ENCODE measurements at places on chromosomes 12 and 14.

DNA sequence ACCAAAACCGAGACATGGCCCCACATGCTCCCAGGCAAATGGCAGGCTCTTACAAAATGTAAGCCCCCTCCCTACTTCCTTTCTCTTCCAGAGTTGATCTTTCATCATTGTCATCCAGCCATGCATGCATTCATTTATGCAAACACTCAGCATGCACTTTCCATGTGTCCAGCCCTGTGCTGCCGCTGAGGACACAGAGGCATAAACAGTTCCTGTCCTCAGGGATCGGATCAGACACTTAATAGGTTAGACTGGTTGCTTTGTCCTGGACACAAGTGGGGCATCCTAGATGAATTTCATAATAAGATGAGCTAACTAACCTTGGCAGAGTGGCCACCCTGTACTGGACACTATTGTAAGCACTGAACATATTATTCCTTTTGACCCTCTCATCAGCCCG lies 23.1 kb downstream of the PRIMA1 start:
- no peak for DNase-seq

- DNase-seq = no peak
Observed at GRCh38 chr14:33972583-33973081, 21.8 kb upstream of the EGLN3 start.

DNA sequence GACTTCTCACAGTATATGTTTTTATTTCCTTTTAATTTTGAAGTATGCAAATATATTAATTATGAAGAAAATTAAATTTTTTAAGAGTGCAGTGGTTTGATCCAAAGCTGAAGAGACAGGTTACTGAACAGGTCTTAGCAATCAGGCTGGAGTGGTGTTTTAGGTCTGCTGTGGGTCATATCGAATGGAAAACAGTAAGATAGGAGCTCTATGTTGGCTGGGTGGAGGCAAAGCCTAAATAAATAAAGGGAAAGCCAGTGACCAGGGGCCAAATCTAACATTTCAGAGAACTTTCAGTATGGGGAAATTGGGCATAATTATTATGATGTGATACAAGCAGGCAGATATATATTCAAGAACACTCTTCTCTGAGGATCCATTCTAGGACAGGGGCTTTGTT lies 12.7 kb upstream of the TSPAN8 start:
- DNase-seq = no peak

DNA sequence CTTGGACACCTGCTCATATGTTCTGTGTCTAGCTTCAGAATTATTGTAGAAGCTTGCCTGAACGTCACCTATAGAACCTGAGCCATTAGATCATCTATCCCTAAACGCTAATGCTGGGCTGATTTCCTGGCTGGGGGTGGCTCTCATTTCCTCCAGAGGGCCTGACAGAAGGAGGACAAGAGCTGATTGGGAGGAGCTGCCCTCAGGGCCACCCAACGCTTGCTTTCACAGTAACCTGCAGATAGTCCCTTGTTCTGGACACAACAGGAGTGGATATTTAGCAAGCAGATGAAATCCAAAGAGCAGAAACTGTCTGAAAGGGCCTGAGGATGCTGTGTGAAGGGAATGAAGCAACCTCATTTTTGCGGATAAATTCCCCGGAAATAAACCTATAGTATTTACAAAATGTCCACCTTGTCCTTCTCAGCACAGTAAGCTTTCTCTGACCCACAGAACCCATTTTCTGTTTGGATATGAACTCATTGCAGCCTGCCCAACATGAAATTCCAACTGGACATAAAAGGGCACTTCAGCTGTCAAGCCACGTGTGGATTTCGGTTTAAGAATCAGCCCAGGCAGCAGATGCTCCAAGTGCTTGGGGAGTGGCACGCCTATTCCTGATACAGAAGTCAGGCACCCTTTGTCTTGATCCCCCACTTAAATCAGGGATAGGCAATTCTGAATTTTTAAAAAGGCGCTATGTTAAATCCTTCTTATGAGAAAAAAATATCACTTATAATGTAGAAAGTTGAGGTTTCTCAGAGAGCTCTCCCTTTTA lies 32.8 kb upstream of the TUBA1C start:
- DNase-seq = no peak

DNA sequence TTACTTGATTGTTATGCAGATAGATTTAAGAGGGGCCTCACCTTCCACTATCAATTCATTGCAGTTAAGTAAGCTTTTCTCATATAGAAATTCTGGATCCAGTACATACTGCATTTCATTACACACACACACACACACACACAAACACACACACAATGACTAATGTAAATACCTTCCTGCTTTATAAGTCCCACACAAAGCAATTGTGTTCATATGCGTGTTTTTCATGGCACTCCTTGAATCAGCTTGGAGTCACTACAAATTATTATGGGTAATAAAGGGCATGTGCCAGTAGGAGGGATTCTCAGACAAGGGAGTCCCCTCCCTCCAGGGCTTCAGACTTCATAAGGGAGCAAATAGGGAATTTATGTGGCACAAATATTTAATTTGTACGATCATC lies 4.5 kb downstream of the MIPOL1 start:
- no peak for DNase-seq

DNA sequence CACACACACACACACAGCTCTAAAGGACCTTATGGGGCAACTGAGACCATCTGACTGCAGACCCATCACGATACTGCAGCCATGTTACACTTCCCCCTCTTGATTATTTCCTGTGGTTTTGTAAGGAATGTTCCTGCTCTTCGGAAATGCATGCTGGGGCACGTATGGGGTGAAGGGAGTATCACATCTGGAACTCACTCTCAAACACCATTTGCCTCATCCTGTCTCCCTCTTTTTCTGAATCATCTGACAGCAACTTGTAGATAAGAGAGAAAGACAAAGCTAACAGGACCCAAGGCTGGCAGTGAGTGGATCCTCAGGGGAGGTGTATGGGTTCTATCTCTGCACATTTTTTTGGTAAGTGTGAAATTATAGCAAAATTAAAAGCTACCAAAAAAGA lies 50.3 kb downstream of the RIMBP2 start:
- DNase-seq = no peak

DNA sequence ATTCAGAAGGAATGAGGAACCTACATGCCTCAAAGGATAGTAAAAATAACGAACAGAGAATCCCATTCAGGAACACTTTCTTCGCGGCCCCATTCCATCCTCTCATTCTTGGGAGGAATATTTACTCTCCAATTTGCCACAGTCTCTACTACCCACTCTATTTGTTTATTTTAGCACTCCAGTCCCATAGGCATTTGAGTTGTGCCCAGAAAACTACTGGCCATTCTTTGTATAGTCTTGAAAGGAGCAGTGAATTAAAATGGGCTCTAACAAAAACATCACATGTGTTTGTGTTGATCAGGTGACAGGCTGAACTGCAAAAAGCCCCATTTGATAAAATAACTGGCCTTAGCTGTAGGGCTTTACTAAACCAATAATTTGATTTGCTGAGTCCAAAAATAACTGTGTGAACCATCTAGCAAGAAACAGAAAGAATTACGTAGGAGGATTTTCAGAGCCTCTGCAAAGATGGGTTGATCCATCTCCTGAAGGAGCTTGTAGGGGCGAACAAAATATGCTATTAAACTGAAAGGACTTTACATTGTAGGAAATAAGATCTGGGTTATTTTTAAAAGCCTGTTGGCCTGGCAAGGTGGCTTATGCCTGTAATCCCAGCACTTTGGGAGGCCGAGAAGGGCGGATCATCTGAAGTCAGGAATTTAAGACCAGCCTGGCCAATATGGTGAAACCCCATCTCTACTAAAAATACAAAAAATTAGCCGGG lies 142.3 kb upstream of the CPNE8 start:
- DNase-seq = no peak

GRCh38 chr12:22180705-22181104 lies 134.7 kb downstream of the CMAS start:
- DNase-seq = no peak

- DNase-seq = no peak
Observed at GRCh38 chr14:33647385-33647786, 303.5 kb downstream of the EGLN3 start.

DNA sequence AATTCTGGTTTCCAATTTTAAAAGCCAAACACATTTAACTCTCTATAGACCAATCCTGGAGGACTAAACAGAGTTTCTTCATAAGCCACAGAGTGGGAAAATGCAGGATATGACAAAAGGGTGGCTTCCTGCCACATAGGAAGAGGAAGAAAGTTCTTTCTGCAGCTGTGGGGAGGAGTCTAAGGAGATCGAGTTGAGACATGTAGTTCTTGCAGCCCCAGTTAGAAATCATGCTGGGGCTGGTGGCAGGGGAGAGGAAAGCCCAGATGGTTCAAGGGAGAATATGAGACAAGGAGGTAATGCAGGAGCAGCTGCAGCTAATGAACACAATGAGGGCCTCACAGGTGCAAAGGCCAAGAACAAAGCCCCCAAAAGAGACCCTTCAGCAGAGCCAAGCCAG lies 85.0 kb upstream of the ARID2 start:
- no peak for DNase-seq

GRCh38 chr12:77814386-77814785 lies 16.3 kb upstream of the NAV3 start:
- DNase-seq = no peak

GRCh38 chr14:102991376-102991775 lies 66.0 kb downstream of the CDC42BPB start:
- no peak for DNase-seq

GRCh38 chr12:47124451-47124850 lies 44.7 kb upstream of the AMIGO2 start:
- no peak for DNase-seq

DNA sequence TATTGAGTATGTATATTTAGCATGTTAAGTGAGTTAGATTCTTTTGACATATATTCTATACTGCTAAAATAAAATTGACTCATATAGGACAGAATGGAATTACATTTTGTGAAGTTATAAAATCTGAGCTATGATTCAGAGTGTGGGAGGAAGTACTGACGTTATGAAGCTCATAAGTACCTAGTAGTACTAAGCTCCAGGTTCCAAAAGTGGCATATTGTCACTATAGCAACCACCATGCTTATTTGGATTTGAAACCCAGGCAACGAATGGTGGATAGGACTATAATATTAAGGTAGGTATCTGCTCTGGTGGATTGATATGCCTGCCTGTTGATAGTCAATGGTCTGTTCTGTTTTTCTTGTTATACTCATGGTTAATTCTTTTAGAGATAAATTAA lies 2.2 kb upstream of the FBXO33 start:
- DNase-seq = no peak

- no peak for DNase-seq
Observed at GRCh38 chr12:120365675-120366340, 3.2 kb downstream of the MSI1 start.

- DNase-seq = no peak
Observed at GRCh38 chr14:105304565-105304964, 3.8 kb upstream of the BRF1 start.

- no peak for DNase-seq
Observed at GRCh38 chr14:37746140-37746832, 150.9 kb downstream of the TTC6 start.

GRCh38 chr12:107778383-107779025 lies 4.0 kb downstream of the ASCL4 start:
- DNase-seq = no peak

- no peak for DNase-seq
Observed at GRCh38 chr14:77309131-77309530, 11.6 kb downstream of the POMT2 start.

DNA sequence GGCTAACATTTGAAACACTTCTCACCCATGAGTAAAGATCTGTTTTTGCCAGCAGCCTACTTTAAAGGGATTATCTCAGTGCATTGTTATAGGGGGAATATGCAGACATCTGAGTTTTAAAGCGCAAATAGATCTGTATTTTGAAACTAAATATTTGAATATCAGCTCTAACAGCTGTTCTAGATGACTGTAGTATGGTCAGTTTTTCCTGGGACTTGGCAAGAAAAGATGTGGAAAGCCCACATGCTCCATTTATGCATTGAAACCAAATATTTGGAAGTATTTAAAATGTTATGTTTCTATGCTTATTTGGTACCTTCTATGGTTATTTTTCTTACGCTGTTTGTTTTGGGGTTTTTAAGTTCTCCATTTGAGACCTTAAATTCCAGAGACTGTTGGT lies 41.7 kb downstream of the RIC8B start:
- DNase-seq = no peak

GRCh38 chr12:94228488-94228907 lies 80.1 kb downstream of the PLXNC1 start:
- DNase-seq = no peak

- no peak for DNase-seq
Observed at GRCh38 chr12:92369056-92369455, 223.4 kb upstream of the BTG1 start.

- DNase-seq = no peak
Observed at GRCh38 chr12:83843541-83843940, 1069.1 kb downstream of the SLC6A15 start.

DNA sequence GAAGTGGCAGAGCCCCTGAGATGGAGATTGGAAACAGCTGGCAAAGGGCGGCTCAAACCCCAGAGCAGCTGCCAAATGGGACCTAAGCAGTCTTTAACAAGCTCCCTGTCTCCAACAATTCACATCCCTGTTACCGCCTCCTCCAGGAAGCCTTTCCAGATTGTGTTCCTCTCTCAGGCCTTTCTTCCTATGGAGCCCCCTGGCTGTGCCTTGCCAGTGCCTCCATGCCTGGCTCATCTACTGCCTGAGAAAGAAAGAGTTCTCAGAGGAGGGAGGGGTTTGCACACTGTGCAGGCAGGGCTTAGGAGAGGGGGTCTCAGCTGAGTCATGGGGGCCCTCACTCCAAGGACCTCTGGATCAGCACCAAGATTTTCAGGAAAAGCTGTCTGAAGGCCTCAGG lies 8.8 kb upstream of the KRT74 start:
- DNase-seq = no peak

DNA sequence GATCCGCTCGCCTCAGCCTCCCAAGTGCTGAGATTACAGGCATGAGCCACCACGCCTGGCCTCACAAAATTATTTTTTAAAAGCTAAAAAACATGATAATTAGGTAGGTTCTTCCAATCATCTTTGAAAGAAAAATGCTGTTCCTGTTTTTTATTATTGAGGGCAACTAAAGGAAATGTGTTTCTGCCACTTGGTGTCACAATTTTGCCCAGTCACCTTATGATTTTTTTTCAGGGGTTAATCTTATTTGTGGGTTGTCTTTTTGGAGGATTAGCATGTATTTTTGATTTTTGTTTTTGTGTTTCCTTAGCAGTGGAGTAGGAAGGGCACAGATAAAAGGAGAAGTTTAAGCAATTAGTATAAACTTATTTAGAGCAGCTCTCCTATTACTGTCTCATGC lies 79.8 kb downstream of the PRORP start:
- DNase-seq = no peak

DNA sequence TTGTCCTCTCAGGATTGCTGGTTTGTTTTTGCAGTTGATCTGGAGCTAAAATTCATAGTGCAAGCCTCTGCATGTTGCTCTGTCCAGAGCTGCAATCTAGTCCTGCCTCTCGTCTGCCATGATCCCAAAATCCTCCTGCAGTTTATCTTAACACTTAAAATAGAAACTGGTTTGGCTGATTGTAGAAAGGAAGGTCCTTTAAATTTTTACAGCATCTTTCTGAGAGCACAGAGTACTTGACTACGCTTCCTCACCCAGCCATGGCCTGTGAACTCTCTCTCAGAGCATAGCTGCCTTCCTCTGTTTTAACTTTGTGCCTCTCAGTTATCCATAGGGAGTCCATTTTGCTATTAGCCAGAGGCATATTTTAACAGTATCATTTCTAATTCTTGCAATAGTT lies 877.1 kb downstream of the C12orf50 start:
- DNase-seq = no peak

- no peak for DNase-seq
Observed at GRCh38 chr14:22485178-22485577, 103.8 kb downstream of the DAD1 start.

GRCh38 chr14:50961605-50962221 lies 17.4 kb upstream of the PYGL start:
- no peak for DNase-seq

All from stimulated activated CD8-positive, alpha-beta memory T cell treated with anti-CD3 and anti-CD28 coated beads, Interleukin-15, amount 100 ng/mL, for 1 hour (primary cell).